ENCODE measurements at places on chromosomes 3 and 15.

- DNase-seq: no peak
Observed at GRCh38 chr15:31486906-31487695, 160.5 kb downstream of the KLF13 start.

- DNase-seq: no peak
Observed at GRCh38 chr3:174192471-174192870, 666.7 kb upstream of the NAALADL2 start.

DNA sequence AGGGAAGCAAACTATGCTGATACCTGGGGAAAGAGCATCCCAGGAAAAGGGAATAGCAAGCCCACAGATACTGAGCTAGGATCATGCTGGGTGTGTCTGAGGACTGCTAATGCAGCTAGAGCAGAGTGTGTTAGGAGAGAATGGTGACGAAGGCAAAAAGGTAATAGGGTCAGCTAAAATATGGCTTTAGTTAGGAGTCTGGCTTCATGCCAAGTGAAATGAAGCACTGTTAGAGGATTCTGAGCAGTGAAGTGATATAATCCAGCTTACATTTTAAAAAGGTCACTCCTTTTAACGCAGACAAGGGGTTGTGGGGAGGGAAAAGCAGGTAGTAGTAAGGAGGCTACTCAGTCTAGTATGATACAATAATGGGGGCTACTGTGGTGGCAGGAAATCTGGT lies 30.4 kb downstream of the SECISBP2L start:
- DNase-seq: peak; percentile 3

- DNase-seq: no peak
Observed at GRCh38 chr3:54307566-54308180, 185.3 kb downstream of the CACNA2D3 start.

DNA sequence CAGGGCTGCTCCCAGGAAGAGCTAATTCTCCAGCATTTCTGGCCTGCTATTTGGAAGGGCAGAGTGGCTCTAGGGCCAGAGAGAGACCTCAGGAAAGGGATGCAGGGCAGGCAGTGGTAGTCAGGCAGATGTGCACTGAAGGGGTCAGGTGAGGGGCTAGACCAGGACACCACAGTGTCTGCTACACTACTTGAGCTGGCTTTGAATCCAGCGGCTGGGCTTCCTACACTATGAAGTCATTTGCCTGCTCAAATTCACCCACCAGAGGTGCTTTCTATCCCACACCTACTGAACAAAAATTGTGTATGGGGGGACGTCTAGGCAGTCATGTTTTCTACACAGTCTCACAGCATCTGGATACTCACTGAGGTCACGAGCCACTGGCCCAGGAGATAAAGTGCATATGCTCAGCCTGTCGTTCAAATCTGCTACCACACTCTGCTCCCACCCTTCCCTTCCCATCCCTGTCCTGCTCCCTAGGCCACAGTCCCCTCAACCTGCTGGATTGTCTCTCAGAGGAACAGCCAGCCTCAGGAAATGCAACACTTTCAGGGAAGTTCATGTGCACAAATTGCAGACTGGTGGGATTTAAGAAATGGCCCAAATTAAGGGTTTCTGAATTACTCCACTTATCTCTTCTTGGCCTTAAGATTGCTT lies 49.9 kb upstream of the SLC6A11 start:
- DNase-seq: no peak

GRCh38 chr3:11363715-11364114 lies 91.5 kb downstream of the ATG7 start:
- DNase-seq: no peak

DNA sequence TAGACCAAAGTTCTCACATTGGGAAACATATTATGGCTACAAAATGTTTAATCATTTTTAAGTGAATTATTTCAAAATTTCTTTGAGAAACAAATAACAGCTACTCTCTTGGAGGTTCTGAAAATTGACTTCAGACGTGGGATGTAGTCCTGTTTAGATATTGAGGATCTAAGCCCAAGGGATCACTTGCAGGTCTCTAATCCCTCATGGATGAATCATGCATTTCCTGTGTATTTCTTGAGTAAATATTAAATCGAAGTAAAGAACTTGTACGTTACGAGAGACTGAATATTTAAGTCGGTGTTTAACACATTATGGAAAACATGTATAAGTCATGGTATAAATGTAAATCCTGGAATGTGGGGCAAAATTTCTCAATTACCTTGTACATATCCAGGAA lies 119.8 kb downstream of the EPHA3 start:
- DNase-seq: peak; percentile 5

DNA sequence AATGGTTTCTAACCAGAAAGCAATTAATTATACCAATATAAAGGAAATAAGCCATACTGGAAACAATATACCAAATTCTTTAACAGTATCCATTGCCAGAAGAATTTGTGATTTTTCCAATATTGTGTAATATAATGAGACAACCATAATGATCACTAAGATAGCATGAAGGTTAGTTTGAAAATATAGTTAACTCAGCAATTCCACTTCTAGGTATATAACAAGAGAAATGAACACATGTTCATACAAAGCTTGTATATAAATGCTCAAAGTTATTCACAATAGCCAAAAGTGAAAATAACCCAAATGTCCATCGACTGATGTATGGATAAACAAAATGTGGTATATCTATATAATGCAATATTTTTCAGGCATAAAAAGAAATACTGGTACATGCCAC lies 369.1 kb downstream of the TBC1D5 start:
- DNase-seq: no peak

GRCh38 chr3:50015918-50016317 lies 72.8 kb upstream of the RBM5 start:
- DNase-seq: no peak

DNA sequence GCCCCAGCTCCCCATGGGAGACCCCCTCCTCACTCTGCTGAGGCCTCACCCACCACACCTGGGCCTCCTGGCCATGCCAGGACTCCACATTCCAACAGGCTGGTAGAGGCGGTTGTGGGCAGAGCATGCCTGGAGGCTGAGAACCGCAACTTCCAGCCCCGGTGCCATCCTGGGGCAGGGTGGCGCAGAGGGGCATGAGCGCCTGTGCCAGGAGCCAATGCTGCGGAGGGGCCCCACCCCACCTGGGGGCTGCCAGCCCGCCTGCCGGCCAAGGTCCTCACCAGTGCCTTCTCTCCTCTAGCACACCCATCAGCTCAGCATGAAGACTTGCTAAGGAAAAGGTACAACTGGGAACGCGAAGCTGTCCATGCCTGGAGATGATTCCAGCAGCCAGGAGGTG lies 34.3 kb upstream of the SLC6A6 start:
- no peak for DNase-seq

DNA sequence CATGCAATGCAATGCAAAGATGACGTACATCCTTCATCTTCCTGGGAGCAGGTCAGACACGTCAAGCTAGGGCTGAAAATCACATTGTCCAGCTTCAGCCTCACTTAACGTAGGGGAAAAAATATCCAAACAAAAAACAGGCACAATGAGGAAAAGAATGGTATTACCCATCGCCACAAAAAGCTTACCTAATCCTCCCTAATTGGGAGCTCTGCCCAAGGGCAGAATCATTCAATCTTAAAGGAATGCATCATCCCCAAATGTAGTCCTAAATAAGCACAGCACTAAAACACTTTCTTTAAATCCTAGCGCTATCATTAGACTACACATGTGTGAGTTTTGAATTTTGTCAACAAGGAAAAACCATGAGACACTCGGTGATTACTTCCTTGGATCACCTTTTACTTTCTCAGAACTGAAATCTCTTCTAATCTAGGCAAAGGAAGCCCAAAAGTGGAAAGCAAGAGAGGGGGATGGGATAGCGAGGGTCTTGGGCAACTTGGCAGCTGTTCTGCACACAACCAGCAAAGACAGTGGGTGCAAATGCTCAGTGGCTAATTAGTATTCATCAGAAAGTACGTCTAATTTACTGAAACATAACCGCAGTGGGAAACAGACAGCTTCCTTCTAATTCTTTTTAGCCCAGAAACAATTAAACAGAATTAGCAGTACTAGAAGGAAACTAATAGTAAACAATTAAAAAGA lies 87.4 kb downstream of the ADAMTS9 start:
- DNase-seq: no peak

DNA sequence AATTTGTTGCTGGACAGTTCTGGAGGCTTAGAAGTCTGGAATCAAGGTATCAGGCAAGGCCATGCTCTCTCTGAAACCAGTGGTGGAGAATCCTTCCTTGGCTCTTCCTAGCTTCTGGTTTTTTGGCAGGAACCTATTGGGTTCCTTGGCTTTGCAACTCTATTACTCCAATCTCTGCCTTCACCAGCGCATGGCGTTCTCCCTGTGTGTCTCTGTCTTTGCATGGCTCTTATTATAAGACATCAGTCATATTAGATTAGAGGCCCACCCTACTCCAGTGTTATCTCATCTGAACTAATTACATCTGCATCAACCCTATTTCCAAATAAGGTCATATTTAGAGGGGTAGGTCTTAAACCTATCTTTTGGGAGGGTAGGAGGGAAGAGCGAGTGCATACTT lies 358.1 kb upstream of the RARB start:
- DNase-seq: no peak

DNA sequence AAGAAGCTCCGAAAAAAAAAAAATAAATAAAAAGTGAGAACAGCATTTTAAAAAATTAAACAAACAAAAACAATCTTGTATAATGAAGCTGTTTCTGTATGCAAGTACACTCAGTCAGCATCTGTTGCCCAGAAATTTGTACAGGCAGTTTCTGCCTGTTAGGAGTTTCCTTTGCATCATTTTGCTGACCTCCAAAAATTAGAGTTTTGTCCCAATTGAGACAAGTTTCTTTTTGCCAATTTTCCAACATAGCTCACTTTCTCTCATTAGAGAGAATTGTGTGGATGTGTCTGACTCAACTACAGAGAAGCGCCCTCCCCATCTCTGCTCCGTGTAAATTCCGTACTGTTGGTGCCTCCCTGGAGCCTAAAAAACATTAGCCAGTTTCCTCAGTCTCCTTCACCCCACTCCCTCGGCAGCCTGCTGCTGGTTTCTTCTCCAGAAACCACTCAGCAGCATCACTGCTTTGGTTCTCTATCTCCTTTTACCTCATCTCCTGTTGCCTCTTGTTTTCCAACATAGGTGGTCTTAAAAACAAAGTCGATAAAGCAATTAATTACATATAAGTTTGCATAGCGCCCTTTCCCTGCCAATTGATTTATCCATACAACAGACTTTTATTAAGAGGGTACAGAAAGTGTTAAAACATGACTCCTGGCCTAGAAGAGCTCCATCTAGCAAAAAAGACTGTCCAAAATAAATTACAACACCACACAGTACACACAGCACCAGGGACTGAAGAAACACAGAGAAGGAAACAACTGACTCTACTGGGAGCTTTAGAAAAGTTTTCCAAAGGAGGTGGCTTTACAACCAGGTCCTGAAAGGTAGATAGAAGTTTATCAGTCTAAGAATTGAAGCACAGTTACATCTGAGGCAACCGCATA lies 286.7 kb downstream of the SHOX2 start:
- no peak for DNase-seq

DNA sequence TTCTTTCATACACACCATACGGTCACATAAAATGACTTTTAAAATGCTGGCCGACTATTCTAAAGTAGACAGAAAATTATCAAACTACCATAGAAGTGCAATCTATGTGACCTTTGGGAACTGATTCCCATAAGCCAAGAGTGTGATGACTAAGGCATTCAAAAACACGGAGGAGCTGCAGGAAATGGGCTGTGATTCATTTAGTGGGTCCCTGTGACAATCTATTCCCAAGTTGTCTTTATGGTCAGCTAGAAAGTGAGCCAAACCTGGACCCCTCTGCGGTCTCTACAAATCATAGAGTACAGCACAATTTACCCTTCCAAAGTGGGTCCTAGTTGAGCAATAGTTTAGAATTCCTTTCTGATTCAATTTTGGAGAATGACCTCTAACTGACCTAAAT lies 251.5 kb upstream of the CBLB start:
- peak; percentile 79 for DNase-seq

DNA sequence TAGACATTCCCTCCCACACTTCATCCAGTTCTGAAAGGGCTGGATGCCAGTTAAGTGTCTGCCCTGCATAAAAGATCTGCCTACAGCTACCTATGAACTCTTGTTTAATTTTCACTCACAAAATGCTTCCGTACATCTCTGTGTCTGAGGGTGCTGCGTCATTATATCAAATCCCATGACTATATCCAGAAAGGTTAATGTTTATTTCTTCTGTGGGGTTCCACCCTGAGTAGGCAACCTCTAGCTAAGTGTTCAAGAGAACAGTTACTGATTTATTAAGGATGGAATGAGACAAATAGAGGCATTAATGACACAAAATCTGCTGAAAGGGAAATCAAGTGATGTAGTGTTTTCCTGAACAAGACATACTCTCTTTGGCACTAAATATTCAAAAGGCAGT lies 220.2 kb downstream of the MTHFS start:
- no peak for DNase-seq

DNA sequence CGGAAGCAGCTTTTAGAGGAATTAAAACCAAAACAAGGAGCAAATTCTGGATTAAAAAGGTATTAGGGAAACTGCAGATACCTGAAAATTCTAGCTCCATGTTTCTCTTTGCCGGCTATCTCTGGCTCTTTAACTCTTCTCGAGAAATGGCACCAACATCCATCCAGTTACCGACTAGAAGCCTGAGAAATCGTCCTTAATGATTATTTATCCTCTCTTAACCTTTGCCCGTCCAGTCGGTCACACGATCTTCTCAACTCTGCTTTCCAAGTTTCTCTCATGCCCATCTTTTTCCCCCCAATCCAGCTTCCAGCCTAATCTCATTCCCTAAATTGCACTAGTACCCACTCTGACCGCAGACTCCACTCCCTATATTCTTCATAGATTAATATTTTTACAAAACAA lies 596 bp upstream of the SGO1 start:
- DNase-seq: no peak

GRCh38 chr3:168213920-168214319 lies 118.2 kb upstream of the GOLIM4 start:
- no peak for DNase-seq

- DNase-seq: peak; percentile 99
Observed at GRCh38 chr3:56980798-56981390, 79.6 kb upstream of the SPATA12 start.

DNA sequence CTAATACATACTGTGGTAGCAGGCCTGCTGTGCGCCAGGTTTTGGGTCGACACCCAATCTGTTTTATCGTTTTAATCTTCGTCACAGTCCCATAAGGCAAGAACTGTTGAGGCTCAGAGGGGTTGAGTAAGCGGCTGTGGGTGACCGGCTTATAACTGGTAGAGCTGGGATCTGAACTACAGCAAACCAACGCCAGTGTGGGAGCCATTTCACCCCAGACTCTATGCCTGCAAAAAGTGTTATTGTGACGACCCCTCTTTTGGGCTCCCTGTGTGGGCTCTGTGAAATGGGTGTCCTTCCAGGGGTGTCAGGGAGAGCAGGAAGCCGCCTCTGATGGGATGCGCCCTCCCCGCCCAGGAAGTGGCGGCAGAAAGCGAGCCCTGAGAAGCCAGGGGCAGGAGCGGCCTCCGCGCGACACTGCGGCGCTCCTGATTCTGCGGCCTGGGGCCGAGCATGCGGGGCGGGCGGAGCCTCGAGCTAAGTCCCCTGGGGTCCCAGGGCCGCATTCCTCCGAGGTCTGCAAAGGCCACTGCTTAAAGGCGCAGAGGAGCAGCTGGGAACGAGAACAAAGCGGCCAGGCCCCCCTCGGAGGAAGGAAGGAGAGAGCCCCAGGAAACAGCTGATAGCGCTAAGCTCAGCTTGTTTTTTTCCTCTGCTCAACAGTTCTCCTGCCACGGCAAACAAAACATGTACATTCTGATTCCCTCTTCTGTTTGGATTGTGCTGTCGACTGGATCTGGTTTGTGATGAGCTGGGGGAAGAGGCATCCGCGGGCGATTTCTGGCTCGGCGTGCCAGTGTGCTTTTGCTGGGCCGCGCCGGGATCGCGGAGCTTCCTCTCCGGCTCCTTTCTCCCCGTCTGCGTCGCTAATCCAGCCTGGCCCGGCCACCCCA lies 33.9 kb downstream of the GRK7 start:
- peak; percentile 53 for DNase-seq

Data from fibroblast of skin of right biceps (primary cell).